DND-41 (cell line): ENCODE measurements at places on chromosomes 2 and 18.

DNA sequence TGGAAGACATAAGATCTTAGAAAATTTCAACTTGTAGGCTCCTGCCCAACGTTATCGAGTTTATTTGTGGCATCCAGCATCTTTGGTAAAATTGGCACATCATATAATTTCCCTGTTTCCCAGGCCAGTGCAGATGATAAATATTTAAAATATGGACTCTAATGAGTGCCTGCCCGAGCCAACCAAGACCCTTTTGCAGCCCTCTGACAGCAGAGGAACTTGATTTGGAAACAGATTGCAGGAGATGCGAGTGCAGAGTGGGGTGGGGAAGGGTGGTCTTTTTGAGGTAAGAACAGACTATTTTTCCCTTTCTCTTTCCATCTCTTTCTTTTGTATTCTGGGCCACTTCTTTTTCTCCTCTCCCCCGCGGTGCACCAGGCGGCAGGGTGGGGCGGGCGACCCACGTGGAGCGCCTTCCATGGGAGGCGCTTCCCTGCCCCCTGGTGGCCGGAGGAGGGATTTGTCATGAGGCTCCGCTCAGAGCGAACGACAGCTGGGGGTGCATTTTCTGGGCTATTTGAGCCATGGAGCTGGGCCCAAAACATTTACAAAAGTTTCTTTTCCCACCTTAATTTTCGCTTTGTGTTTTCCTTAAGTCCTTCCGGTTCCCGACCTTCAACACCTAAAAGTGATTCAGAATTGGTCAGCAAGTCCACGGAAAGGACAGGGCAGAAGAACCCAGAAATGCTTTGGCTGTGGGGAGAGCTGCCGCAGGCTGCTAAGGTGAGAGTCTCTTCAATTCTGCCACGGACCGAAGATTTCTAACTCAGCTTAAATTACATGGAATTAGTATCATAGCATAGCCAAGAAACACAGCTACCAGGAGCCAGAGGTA, 32.7 kb downstream of the LPIN1 start:
- DNase-seq: peak; percentile 87

DNA sequence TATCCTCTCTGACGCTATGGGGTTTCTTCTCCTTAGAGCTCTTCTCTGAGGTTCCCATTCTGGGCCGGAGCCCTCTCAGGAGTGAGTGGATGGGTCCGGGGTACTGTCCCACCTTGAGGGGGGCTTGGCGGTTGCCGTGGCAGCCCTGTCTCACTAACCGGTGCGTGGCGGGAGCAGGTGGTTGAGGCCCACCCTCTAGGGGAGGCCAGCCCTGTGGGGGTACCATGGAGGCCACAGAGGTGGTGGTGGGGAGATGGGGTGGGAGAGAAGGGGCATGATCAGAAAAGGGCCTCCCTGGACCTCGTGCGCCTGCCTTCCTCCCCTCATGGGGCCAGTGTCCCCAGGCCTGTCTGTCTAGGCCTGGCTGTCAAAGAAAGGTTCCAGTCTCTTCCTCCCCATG, 22.3 kb downstream of the IGFBP5 start:
- no peak for DNase-seq

- DNase-seq: no peak
Measured at GRCh38 chr2:163373496-163373895, 362.3 kb downstream of the FIGN start.

- DNase-seq: no peak
Measured at GRCh38 chr2:172066394-172066886, 18.9 kb upstream of the DLX1 start.

DNA sequence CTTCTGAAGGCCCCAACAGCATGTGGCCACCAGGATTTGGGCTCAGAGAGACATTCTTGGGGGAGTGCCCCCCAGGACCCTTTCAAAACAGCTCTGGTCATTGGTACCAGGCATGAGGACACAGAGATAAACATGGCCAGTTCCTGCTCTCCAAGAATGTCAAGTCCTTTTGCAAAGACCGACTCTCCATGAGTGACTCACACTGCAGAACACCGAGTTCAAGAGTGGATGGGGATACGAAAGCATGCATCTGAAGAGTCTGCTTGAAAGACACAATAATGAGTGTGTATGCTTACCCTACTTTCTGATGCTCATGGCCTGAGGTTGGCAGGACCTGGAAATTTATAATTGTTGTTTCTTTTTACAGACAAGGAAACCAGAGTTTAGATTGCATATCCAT, 450.6 kb downstream of the TSN start:
- no peak for DNase-seq

DNA sequence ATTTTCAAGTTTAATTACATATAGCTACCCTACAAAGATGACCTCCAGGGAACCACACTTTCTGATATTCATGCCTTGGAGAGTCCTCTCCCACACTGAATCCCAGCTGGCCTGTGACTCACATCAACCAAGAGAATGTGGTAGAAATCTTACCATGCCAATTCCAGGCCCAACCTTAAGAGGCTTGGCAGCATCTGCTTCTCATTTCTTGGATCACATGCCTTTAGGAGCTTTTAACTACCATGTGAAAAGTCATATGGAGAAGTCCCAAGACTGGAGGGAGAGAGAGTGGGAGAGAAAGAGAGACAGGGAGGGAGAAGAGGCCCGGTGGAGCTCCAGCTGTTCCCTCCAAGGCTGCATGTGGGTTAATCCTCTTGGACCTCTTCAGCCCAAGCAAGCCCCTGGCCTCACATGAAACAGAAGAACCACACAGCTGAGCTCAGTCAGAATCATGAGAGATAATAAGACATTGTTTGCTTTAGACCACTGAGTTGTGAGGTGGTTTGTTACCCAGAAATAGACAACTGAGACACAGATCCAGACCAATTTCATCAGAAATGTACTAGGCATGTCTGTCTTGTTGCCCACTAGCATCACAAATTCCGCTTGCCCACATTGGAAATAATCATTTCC, 190.7 kb downstream of the MTCL1 start:
- no peak for DNase-seq

DNA sequence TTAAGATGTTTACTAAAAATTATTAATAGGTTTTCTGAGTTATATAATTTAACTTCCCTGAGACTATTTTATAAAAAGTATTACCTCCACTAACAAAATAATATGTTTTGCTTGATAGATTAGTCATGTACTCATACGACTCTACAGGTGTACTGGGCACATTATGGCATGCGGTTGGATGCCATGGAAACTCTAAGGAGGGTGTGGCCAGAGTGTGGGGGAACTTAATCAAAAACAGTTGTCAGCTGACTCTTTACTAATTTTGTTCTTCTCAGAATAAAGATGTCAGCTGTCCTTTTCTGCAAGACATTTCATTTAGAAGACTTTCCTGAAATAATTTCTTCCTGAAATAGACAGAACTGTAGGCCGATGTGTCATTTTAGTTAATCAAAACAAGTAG, 228.3 kb upstream of the SIX3 start:
- no peak for DNase-seq

- DNase-seq: no peak
Measured at GRCh38 chr2:197433780-197434438, 919 bp downstream of the SF3B1 start.

- DNase-seq: peak; percentile 85
Measured at GRCh38 chr2:121530212-121530705, 421 bp upstream of the RNU4ATAC start.

- DNase-seq: no peak
Measured at GRCh38 chr2:197920592-197921201, 116.3 kb downstream of the PLCL1 start.

GRCh38 chr18:72104851-72105250, 439.3 kb downstream of the CBLN2 start:
- no peak for DNase-seq

GRCh38 chr2:136151021-136151971, 33.3 kb upstream of the CXCR4 start:
- DNase-seq: no peak

- peak; percentile 68 for DNase-seq
Measured at GRCh38 chr18:34977838-34978532, 63.2 kb upstream of the MAPRE2 start.

DNA sequence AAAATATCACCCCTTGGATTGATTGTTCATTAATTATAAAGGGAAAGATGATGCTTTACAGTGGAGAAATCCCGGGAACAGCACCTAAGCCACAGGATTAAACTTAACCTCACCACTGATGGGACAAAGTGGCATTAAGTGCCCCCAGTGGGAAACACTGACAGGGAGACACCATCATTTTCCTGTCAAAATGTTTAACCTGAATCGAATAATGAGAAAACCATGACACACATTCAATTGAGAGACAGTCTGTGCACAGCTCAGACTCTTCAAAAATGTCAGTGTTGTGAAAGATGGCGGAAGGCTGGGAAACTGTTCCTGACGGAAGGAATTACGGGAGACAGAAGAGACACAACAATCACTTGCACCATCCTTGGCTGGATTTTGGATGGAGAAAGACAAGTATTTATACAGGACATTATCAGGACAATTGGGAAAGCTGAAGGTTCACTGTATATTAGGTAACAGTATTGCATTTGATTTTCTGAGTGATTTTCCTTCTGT, 111.8 kb upstream of the ASB18 start:
- no peak for DNase-seq

DNA sequence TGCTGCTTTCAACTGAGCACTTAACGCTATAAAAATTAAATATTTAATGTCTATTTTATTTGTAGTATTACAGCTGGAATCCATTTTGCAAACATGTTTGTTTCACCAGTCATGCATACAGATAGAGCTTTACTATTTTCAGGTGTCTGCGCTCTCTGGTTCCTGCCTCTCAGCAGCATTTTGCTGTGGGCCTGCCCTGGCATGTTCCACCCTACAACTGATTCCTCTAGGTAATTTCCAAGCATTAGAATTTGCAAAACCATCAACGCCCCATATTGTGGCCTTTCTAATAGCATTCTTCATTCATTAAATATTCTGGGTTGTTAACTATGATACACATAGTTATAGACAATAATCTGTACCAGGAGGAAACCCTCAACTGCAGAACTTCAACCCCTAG, 266.4 kb upstream of the DLGAP1 start:
- no peak for DNase-seq

DNA sequence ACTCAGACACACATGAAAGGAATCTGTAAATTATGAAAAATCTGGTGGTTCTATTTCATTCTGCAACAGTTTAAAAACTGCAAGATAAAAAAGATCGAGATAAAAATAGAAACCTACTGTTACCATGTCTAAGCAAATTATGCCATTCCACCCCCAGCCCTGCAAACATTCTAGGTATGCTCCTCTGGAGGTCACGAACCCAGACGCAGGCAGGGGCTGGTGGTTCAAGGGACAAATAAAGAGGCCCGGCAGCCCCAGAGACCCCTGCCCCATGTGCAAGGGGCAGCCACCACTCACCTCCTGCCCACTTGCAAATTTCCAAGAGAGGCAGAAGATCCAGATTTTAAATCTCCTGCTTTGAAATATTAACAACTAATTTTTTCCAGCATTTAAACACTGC, 210.5 kb downstream of the ANAPC1 start:
- no peak for DNase-seq

- no peak for DNase-seq
Measured at GRCh38 chr18:66510357-66511045, 93.4 kb downstream of the CDH19 start.
